Activated T-cell treated with anti-CD3 and anti-CD28 coated beads, Interleukin-2, amount 50 U/mL, for 72 hours (primary cell): ENCODE measurements at places on chromosomes 2 and 18. TPM values are rescaled to one million over a fixed set of nuclear protein-coding genes. Genes with fewer than 3 reads are reported as not detected.

DNA sequence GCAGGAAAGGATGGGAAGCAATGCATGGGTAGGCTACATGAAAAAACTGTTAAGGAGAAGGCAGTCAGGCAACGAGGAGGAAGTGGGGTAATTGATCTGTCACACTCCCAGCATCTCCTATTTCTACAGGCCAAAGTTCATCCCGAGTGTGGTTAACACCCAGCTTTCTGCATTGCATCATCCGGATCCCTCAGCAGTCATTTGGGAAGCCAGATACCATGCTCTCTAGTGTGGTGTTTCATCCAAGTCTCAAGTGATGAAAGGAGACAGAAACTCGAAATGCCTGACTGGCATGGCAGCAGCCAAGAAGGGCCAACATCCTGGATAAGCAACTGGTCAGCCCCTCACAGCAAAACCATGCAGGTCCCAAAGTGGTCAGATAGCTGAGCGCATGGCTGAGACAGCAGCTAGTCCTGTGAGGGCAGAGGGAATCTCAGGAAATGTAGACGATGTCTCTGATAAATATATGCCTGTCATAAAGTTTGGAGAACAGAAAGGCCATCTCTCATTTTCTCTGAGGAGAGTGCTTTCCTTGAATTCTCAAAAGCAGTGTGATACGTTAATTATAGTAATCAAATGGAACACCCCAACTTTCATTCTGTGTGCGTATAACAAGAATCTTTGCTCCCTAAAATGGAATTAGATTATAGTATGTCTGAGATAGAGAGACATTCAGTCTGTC lies 24.8 kb upstream of the HNRNPA3 start:
- H3K4me3 ChIP-seq: no peak overlapping the region
- peaks cover 7% of the 10 kb centered on the region for H3K27me3 ChIP-seq
- no peaks in the 10 kb centered on the region for H3K36me3 ChIP-seq
- no peak overlapping the region for H3K27ac ChIP-seq
- DNase-seq: no peak

GRCh38 chr2:17578466-17578928 lies 38.0 kb downstream of the VSNL1 start:
- no peak overlapping the region for H3K27ac ChIP-seq
- no peak for DNase-seq
- no peaks in the 10 kb centered on the region for H3K36me3 ChIP-seq
- H3K4me1 ChIP-seq: no peaks in the 10 kb centered on the region
- peaks cover 11% of the 10 kb centered on the region for H3K27me3 ChIP-seq
- no peak overlapping the region for H3K4me3 ChIP-seq

Gene LIMS4
- 0.17 TPM for total RNA-seq

Gene RAX
- total RNA-seq: not detected

GRCh38 chr18:74892066-74892627 lies 294.5 kb downstream of the ZNF407 start:
- H3K27ac ChIP-seq: no peak overlapping the region
- H3K4me1 ChIP-seq: no peaks in the 10 kb centered on the region
- no peak for DNase-seq
